Fibroblast of skin of right quadriceps (primary cell): ENCODE measurements at places on chromosomes 3 and 15.

DNA sequence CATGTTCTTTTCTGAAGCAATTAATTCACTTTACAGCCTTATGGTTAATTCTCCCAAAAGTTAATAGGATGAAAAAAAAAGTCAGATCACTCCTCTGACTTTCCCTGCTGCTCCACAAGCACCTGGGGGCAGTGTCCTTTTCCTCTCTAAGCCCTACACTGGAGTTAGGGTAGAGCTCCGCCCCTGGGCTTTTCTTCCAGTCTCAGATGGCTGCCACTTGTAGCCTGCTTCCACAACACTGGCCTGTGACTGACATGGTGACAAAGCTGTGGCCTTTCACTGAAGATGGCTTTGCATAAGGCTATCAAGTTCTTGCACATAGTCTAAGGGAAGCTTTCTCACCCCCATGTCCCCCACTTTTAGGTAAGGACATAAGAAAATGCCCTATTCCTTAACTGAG is 1.3 kb upstream of the MON1A start:
- no peak for DNase-seq

GRCh38 chr15:64151727-64152506 is at the start of gene SNX22:
SNX22 (plus strand) TSS chr15:64151731; CDS start chr15:64151776, 45 bp downstream.
- DNase-seq: no peak

DNA sequence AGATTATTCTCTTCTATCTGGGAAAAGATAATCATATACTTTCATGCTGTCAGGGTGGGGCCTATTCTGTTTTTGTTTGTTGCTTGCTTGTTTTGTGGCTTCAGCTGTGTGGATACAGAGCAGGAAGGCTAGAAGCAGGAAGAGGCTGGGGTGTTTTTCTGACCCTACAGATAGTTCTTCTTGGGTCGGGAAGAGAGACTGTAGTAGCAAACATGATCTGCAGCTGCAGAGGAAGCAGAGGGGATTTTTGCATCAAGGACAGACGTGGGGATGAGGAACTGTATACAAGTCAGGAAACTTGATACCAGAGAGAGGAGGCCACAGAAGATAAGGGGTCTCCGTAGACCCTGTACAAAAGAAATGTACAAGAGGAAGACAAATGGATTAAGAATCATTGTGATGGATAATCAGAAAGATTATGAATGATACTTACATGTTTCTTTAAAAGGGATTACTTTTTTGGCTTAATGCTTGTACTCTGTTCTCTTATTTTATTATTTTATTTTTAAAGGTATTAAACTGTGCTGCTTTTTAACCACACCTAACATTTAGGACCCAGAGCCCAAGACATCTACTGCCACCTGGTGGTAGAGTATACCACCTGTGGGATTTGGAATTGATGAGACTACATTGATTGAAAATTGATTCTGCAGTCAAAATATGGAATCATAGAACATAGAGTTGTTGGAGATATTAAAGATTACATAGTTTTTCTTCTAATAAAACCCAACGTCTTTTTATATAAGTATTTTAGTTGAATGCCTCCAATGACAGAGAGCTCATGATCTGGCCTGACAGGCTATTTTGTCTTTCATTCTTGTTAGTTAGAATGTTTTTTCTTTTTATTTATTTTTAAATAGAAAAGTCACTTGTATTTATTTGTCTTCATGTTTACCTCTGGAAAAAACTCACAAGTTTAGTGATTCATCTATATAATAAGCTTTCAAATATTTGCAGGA is 87.3 kb upstream of the ROPN1 start:
- peak; percentile 51 for DNase-seq

GRCh38 chr3:12879191-12879815 is 37.9 kb upstream of the RPL32 start:
- no peak for DNase-seq

DNA sequence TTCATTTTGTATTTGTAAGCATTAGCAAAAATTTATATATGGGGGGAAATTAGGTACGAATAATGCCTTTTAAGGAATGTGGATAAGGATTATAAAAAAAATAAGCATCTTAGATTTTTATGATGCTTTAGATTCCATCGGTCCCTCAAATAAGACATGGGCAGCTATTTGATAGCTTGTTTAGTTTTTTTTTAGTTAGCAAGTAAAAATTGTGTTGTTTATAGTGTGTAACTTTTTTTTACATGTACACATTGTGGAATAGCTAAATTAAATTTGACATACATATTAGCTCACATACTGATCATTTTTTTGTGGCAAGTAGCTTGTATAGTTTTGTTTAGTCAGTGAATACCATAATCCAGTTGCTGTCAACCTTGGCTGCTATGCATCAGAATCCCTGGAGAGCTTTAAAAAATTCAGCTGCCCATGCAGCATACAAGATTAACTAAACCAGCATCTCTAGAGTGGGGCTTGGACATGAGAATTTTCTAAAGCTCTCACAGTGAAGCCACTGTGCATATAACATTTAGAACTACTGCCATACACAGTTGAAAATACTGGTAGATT is 53.9 kb downstream of the TMOD3 start:
- DNase-seq: peak; percentile 91

GRCh38 chr3:142168514-142168913 is 19.2 kb upstream of the TFDP2 start:
- no peak for DNase-seq

DNA sequence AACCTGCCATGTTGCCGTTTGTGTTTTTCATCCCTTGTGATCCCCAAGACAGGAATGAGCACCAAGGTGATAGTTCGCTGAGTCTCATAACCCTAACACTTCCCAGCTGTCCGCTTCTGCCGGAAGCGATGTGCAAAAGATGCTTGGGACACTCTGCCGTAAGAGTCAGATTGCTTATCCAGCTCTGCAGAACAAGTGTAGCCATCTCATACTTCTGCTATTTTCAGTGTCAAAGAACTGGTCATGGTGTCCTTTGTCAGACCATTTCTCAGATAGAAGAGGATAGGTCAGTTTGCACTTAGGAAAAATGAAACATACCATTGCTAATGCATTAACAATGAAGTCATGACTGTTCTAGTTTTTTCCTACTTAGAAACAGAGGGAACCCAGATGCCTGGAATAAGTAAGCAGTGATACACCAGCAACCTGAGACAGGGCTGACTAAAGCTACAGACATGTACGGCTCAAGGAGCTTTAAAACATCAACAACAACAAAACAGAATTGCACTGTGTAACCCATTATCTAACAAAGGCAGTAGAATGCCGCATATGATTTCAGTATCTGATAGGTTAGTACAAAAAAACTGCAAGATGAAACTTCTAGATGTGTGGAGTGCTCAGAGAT is 134.0 kb upstream of the IL12A start:
- DNase-seq: peak; percentile 93

GRCh38 chr15:74768771-74769342 is 13.0 kb upstream of the CSK start:
- peak; percentile 45 for DNase-seq

GRCh38 chr3:42846685-42847522 is 28.8 kb downstream of the CYP8B1 start:
- DNase-seq: no peak

DNA sequence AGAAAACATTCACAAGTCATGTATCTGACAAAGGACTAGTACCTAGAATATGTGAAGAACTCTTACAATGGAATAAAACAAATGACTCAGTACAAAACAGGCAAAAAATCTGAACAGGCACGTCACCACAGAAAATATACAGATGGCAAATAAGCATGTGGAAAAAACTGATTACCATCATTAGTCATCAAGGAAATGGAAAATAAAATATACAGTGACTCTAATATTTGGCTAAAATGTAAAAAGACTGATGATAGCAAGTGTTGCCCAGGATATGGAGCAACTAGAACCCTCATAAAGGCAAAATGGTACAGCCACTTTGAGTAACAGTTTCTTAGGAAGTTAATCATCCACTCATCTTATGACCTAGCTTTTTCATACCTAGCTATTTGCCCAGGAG is 95.8 kb upstream of the ABHD17C start:
- peak; percentile 68 for DNase-seq

GRCh38 chr3:111311709-111312235 is 230.2 kb upstream of the CD96 start:
- peak; percentile 50 for DNase-seq

- DNase-seq: peak; percentile 66
Measured at GRCh38 chr3:48018841-48019240, 2.6 kb upstream of the MAP4 start.

DNA sequence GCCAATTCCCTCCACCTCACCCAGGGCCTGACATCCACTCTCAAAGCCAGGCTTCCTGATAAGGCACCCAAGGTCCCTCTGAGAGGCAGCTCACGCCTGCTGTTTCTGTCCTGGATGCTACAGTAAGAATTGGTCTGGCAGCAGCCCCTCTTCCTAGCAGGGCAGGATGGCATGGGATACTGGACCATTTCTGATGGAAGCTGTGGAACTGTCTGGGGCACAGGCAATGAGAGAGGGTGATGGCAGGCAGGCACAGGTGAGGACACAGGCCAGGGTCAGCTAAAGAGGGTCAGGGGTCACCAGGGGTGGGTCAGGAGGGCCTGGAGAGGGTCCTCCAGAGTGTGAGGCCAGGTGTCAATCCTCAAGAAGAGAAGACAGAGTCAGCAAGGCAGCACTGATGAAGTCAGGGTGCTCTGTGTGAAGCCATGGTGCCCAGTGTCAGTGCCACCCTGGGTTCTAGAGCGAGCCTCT is 41.9 kb upstream of the SLC41A3 start:
- no peak for DNase-seq

GRCh38 chr3:51559411-51559888 is 20.9 kb downstream of the RAD54L2 start:
- DNase-seq: peak; percentile 56

DNA sequence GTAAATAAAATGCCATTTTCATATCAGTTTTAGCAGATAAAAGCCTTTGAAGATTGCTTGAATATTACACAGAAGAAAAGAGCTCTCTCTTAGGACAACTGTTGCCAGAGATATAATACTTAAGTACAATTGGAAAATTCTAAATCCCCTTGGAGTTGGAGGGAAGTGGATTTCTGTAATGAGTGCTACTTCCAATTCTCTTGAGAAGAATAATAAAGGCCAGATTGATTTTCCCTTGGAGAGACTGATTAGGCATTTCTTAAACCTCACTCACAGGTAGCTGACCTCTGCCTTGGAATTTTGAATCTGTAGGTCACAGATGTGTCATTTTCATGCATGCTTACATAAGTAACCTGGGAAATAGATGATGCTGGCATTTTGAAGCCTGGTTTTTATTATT is 29.8 kb upstream of the PSMD6 start:
- DNase-seq: no peak

DNA sequence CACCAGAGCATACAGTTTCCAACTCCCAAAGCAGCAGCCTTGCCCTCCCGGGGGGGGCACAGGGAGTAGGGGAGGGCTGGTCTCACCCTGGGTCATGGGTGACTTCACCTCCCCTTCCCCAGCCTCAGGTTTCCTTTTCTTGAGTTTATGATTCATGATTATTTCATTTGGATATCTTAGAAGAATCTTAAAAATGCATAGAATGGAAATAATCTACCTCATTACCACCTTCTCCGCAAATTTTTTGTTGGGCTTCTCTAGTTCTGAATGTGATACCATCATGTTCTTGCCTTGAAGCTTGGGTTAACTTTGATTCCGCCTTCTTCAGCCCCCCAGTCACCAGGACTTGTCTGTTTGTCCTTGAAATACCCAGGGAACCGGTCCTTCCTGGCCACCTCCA is 148.8 kb upstream of the ROPN1 start:
- DNase-seq: peak; percentile 46

DNA sequence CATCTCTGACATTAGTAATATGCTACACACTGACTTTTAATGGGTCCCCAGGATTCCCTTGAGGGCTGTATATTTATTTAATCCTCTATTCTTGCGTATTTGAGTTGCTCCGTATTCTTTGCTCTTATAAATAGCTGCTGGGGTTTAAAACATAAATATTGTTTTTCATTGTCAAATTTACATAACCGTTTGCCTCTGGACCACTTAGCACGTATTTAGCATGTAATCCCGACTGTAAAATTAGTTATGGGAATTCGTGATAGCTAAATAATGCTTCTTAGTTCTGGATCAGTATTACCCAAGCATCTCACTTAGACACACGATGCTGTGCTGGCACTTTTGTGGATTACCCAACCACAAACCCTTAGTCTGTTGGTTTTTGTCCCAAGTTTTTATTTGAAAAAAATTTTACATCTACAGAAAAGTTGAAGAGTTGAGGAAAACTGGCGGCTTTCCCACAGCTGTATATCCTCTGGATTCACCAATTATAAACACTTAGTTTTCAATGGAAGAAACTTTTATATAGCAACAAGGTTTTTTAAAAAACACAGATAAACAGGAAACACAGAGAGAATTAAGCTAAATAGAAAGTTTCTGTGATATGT is 296.8 kb upstream of the TPM1 start:
- DNase-seq: no peak
